NCI-H146 (cell line): ENCODE measurements at places on chromosomes 1 and 21.

GRCh38 chr1:66932291-66932690 lies 7.5 kb downstream of the MIER1 start:
- DNase-seq = no peak

DNA sequence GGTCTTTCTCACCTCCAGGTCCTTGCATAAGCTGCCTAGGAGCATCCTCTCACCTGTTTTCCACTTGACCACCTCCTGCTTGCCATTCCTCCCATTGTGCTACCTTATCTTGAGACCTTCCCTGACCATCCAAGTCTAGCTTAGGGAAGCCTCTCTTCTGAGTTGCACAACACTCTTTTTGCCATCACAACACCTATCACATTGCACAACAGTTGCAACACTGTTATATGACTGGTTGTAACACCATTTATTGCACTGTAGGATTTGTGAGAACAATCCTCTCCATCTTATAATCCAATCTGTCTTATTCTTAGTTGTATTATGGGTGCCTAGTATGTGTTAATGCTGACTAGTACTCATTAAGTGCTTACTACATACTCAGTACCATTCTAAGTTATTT lies 488.7 kb downstream of the OMA1 start:
- DNase-seq = no peak

DNA sequence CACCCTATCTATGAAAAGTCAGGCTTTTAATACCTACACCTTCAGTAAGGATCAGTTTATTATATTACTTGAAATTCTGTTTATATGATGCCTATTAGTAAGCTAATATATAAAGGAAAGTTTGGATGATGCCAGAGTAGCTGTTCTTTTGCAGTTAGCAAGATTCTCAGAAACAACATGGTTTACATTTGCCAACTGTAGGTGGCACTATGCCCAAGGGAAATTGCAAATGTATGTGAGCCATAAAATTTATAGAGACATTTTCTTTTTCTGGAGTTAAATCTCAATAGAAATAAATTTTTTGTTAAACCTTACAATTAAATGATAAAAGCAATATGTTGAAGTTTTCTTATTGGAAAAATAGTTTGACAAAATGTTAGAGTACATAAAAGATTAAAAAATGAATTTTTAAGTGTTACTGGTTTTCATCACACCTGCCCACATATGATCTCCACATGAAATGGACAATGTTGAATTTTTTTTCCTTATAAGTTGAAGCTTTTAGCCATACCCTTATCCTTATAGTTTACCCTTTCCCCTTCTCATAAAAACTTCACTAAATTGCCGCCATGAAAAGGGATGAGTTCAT lies 32.1 kb upstream of the EPHX4 start:
- DNase-seq = peak; percentile 46

DNA sequence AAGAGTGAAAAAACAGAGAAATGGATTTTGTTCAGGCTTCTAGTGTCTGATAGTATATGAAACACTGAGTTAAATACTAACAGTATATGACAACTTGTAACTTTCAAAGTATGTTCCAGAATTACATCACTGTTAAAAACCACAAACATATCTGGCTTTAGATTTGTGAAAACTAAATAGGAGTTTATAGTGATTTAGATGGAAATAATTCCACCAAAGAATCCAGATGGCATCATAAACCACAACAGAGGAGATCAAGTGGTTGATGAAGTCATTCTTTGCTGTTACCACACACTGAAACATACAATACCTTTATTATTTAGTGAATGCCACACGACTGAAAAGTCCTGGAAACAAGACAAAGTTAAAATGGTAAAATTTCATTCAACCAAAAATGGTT lies 37.2 kb downstream of the ALG14 start:
- no peak for DNase-seq

- DNase-seq = no peak
These were observed 10.0 kb downstream of the MEX3A start for GRCh38 chr1:156072251-156072650.

- DNase-seq = no peak
These were observed 51.3 kb downstream of the CAPN9 start for GRCh38 chr1:230798491-230798890.
